ENCODE measurements at places on chromosomes 7 and 10.

- no peak for DNase-seq
These were observed 132.3 kb upstream of the PLXDC2 start for GRCh38 chr10:19683960-19684359.

DNA sequence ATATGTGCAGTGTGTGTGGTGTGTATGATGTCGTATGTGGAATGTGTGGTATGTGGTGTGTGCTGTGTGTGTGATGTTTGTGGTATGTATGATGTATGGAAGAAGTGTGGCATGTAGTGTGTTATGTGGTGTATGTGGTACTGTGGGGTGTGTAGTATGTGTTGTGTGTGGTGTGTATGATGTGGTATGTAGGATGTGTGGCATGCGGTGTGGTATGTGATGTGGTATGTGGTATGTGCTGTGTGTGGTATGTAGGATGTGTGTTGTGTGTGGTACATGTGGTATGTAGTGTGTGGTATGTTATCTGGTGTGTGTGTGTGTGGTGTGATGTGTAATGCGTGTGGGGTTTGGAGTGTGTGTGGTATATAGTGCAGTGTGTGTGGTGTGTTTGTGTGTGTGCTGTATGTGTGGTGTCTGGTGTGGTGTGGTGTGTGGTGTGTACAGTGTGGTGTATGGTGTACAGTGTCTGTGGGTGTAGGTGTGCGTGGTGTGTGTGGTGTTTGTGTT lies 129.6 kb downstream of the ATP6V0E2 start:
- DNase-seq: no peak

DNA sequence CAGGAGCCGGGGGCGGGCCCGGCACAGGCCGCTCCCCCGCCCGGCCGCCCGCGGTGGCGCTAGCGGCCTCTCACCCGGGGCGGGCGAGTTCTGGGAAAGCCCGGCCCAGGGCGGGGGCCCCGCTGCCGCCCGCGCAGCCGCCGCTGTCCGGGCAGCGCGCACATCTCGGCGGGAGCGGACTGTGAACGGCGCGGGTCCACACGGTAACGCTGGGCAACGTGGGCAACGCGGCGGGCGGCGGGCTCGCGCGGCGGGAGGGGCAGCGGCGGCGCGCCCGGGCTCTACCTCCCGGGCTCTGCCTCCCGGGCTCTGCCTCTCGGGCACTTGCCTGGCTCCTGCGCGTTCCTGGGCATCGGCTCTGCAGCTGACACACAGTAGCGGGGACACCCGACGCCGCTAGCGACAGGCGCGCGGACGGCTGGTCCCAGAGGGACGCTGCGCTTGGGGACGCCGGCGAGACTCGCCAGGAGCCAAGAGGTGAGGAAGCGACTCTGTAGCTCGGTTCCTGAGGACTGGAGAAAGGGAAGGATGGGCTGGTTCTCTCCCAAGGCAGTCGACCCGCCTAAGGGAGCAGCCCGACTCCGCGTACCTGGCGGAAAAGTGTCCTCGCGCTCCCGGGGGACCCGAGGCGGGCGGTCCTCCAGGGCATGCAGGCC lies at the start of gene PLCE1:
TSS of gene PLCE1 (plus strand) at position 150 of the 656 bp plus-strand sequence. CDS start 37,116 bp downstream, outside the sequence.
- DNase-seq: peak; percentile 75

DNA sequence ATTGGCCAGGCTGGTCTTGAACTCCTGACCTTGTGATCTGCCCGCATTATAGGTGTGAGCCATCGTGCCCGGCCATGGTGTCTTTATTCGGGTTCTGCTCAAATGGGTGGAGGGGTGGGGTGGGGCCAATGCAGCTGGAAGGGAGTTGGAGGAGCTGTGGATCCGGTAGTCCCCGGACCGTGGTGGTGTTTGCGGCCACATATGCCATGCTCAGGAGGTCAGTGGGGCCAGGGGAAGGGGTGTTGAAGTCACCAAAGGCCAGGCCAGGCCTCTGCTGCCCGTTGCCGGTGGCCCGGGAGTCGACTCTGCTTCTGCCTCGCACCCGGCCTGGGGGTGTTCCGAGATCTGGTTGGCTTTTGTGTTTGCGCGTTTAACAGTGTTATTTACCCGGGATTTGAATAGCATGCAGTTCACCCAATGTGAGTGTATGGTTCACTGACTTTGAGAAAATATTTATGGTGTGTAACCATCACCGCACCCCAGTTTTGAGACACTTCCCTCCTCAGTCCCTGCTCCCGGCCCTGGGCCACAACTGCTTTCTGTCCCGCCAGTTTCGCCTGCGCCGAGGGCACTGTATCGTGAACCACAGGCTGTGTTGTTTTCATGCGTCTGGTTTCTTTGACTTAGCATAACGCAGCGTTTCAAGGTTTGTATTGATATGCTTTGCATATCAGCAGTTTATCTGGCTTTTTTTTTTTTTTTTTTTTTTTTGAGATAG lies 10.7 kb downstream of the INPP5A start:
- no peak for DNase-seq

DNA sequence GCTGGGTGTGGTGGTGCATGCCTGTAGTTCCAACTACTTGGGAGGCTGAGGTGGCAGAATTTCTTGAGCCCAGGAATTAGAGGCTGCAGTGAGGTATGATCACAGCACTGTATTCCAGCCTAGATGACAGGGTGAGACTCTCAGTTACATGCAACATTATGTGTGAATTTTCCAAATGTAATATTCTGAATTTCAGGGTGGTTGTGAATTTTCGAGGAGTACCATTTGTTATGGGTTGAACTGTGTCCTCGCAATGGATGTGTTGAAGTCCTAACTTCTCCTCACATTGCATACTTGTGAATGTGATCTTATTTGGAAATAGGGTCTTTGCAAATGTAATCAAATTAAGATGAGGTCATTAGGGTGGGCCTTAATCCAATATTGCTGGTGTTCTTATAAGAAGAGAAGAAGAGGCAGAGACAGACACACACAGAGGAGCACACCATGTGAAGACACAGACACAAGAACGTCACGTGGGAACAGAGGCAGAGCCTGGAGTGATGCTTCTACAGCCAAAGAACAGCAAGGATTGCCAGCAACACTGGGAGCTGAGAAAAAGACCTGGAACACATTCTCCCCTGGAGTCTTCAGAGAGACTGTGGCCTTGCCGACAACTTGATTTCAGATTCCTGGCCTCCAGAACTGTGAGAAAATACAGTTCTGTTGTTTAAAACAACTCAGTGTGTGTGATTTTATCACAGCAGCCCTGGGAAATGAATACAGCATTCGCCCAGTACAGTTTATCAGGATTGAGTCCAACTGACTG lies 91.9 kb downstream of the ZNF783 start:
- DNase-seq: no peak

GRCh38 chr7:154853727-154854095 lies 149.2 kb downstream of the PAXIP1 start:
- DNase-seq: no peak

GRCh38 chr10:12400266-12400931 lies 51.1 kb downstream of the CAMK1D start:
- DNase-seq: peak; percentile 90

GRCh38 chr10:31607481-31607880 lies 288.5 kb downstream of the ZEB1 start:
- no peak for DNase-seq

DNA sequence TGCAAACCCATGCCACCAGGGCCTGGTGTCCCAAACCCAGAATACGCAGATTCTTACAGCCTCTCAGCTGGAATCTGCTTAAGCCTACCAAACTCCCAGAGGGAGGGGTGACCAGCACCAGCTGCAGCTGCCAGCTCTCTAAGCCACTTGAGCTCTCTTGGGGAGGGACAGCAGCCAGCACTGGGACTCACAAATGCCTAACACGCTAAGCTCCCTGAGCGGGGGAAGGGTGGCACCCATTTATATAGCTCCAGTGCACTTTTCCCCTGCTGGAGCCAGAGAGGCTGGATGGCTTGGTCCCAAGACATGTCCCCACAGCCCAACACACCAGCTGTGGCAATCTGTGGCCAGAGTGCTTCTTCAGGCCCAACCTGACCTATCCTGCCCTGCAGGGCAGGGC lies 326.8 kb upstream of the NRG3 start:
- no peak for DNase-seq

DNA sequence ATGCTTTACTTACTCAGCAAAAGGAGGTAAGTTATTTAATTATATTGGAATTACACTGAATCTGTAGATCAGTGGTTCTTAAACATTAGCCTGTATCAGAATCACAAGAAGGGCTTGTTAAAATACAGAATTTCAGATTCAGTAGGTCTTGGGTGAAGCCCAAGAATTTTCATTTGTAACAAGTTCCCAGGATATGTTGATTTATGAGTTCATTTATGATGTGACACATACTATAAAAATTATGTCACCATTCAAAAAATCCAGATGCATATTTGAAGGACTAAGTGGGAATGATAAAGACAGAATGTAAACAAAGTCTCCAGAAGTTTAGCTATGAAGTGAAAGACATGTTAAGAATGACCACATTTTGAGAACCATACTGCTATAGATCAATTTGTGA lies 52.3 kb downstream of the HECTD2 start:
- no peak for DNase-seq

- no peak for DNase-seq
These were observed 150.4 kb downstream of the TCERG1L start for GRCh38 chr10:131161087-131161486.

DNA sequence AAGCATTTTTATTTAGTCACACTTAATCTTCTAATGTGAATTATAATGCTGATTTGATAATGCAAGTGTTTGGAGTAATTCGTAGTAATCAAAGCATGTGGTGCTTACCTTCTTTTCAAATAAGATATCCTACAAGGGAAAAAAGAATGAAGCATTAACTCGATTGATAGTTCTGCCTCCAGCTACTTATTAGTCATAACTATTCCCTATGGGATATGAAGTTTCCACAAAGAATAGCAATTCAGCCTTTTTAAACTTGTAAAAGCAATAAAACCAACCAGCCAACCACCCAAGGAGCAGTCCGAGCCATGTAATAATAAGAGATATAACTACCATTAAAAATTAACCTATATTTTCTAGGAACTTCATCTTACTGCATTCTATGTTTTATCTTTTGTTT lies 11.6 kb downstream of the COL28A1 start:
- no peak for DNase-seq

- no peak for DNase-seq
These were observed 106.1 kb downstream of the C10orf90 start for GRCh38 chr10:126564326-126564888.

GRCh38 chr10:59905066-59905730 lies 1.2 kb downstream of the CCDC6 start:
- DNase-seq: peak; percentile 39

GRCh38 chr10:122468926-122469781 lies 7.8 kb downstream of the HTRA1 start:
- DNase-seq: peak; percentile 79

- DNase-seq: no peak
These were observed 444.2 kb upstream of the C7orf33 start for GRCh38 chr7:148146346-148146745.

DNA sequence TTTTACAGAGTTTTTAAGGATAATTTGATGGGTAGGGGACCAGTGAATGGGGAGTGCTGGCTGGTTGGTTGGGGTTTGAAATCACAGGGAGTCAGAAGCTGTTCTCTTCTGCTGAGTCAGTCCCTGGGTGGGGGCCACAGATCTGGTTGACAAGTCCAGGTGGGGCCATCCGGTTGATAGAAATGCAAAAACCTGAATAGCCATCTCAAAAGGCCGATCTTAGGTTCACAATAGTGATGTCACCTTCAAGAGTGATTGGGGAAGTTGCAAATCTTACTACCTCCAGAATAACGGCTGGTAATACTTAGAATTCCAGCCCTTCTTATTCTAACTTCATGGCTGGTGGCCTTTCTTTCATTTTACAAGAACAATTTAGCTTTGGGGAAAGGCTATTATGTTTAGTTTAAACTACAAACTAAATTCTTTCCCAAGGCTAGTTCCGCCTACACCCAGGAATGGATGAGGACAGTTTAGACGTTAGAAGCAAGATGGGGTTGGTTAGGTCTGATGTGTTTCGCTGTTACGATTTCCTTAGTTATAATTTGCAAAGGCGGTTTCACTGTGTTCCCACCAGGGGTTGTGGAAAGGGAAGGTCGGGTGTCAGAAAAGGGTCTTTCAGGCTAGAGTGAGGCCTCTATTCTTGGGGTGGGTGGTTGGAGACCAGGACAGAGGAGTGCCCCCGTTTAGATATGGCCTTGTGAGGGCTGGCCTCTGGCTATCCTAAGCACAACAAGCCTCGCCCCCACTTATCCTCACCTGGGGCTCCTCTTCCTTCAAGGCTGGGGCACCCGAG lies 27.4 kb downstream of the IFT22 start:
- DNase-seq: no peak

GRCh38 chr7:157568770-157569584 lies 232.2 kb downstream of the DNAJB6 start:
- DNase-seq: peak; percentile 46

DNA sequence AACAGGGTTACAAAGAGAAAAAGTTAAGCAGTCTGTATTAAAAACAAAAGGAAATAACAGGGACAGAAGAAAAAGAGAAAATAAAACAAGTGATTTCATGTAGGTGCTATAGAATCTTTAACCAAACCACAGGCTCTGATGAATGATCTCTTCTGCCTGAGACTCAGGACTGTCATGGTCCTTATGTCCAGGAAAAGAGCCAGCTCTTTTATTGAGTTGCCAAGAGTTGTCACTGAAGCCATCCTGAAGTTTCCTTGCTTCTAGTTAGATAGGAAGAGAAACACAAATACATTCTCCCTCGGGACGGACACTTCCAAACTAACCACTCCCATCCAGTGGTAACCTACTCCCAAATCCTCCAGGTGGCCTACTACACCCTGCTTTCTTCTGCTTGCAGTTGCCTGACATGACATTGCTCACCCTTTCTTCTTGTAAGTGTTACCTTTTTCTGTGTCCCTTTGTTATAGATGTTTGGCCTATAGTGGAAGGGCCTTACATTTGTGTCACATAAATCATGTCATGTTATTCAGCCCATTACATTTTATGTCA lies 346.7 kb downstream of the NRG3 start:
- no peak for DNase-seq

DNA sequence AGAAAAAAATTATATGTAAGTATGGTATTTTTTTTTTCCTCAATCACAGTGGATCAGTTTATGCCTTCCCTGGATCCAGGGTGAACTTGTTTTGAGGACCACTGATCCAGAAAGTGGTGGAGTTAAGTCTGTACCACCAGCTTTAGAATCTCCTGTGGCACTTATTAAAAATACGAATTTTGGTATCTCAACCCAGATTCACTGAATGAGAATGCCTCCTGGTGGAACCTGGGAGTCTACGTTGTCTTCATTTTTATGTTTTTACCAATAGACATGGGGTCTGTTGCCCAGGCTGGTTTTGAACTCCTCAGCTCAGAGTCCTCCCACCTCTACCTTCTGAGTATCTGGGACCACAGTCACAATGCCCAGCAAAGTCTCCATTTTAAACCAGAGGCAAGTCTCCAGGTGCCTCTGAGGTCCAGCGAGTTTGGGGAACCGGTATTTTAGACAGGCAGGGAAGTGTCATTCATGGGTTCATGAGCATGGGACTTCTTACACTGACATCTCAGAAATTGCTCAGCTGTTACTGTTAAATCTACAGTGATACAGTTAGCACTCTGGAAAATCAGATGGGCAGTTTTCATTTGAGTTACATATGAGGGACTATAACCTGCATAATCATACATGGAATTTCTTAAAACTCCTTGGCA lies 200.9 kb downstream of the AUTS2 start:
- no peak for DNase-seq

DNA sequence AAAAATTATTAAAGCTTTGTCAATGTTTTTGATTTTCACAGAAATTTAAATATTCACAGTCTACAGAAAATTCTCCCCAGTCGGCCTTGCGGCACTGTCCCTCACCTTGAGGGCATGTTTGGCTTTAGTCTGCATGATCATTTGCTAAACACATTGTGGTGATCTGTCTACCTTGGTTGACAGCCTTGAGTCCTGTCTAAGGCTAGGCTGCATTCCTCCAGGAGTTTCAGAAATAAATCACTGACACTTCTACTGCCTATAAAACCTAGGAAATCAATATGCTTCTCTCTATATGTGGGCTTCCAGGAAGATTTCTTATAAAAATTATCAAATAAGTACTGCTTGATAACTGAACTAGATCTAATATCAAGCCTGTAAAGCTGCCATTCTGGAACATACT lies 430.7 kb upstream of the GRM3 start:
- no peak for DNase-seq

All from ACHN (cell line).